ENCODE measurements at places on chromosomes 11 and 22.

- DNase-seq, result no peak
Observed at GRCh38 chr11:65417702-65418430, 4.7 kb upstream of the NEAT1 start.

GRCh38 chr11:78298291-78298771 lies 109.6 kb downstream of the USP35 start:
- no peak for DNase-seq

- DNase-seq, result no peak
Observed at GRCh38 chr11:44356351-44356750, 46.4 kb upstream of the ALX4 start.

- no peak for DNase-seq
Observed at GRCh38 chr22:39675947-39676346, 105.4 kb downstream of the CACNA1I start.

DNA sequence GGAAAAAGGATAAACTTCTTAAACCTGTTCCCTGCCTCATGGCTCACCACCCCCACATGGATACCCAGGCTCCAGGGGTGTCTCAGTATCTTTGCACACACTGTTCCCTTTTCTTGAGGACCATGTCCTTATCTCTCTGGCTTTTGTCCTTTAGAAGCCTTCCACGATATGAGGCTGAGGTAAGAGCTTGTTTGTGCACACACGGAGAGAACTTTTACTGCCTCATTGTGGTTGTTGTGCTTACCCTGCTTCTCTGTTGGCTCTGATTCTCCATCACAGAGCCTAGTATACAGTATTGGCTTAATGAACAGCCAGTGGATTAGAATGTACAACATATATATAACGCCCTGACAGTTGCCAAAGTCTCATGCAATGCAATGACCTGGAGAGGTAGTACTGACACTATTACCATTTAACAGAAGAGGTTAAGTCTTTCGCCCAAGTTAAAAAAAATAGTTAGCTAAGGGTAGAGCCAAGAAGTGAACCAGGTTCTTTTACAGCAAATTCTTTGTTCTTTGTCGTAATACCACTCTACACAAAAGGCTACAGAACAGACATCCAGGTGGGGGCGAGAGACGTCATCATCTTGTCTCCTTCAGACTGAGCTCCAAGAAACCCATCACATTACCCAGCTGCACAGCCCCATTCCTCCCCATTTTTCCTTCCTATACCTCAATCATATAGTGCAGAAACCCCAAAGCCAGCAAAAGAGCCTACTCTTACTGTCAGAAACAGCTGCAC lies 117.3 kb downstream of the PLEKHA7 start:
- DNase-seq, result peak; percentile 45

DNA sequence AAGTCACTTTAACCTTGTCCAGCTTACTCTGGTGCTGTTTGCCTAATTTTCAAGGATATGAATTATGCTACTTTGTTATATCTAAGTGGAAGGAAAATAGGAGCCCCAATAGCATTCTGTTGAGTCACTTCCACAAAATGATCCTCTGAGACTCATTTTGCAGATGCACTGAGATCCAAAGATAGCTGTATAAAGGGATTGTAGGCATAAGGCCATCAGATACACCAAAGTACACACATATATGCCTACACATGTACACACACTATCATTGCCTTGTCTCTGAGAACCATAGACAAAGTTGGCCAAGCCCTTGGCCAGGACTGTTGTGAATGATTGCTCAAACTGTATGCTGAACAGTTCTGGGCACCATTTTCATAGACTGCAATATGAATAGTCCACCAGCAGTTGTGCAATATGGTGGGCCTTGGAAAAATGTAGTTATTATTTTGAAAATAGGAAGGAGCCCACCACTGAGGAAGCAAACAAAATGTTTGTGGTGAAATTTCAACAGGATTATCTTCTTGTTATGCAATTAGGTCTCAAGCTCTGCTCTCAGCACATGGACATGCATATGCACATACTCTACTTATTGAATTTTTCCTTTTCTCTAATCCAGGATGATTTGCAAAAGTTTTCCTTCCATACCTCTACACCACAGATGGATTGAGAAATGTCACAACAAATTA lies 186.0 kb upstream of the CTSC start:
- no peak for DNase-seq

- DNase-seq, result peak; percentile 55
Observed at GRCh38 chr22:29670626-29671025, 49.2 kb upstream of the CABP7 start.

- DNase-seq, result no peak
Observed at GRCh38 chr11:1936072-1936780, 10.9 kb upstream of the MRPL23 start.

DNA sequence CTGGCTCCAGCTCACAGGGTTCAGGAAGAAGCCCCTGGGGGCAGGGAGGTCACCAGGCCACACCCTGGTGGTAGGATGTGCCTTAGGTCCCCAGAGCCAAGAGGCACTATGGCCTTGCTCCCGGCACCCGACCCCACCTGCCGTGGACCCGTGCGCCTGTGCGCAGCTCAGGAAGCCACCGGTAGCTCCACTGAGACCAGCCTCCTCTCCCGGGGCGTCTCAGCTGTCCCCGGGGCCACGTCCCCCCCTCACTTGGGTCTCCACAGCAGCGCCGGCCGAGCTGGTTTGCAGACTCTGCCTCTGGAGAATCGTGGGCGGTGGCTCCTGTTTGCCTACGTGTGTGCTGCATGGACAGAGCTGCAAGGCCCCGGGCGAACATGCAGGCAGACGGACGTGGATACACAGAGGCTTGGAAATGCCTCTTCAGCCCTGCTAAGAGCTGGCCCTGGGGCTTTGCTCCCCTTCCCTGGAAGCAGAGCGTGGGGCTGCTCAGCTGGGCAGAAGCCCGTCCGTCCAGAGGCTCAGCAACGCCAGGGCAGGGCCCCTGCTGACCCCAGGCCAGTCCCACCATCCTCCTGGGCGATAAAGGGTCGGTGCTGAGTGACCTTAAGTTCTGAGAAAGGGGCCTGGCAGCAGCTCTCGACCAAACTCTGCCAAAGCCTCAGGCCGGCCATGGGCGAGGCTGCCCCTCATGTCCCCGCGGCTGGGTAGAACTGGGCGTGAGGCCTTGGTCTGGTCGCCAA lies 15.3 kb upstream of the MUC5B start:
- no peak for DNase-seq

GRCh38 chr11:18253233-18253632 lies 4.8 kb upstream of the SAA2 start:
- DNase-seq, result no peak

GRCh38 chr11:116035977-116036376 lies 531.8 kb upstream of the CADM1 start:
- peak; percentile 98 for DNase-seq

DNA sequence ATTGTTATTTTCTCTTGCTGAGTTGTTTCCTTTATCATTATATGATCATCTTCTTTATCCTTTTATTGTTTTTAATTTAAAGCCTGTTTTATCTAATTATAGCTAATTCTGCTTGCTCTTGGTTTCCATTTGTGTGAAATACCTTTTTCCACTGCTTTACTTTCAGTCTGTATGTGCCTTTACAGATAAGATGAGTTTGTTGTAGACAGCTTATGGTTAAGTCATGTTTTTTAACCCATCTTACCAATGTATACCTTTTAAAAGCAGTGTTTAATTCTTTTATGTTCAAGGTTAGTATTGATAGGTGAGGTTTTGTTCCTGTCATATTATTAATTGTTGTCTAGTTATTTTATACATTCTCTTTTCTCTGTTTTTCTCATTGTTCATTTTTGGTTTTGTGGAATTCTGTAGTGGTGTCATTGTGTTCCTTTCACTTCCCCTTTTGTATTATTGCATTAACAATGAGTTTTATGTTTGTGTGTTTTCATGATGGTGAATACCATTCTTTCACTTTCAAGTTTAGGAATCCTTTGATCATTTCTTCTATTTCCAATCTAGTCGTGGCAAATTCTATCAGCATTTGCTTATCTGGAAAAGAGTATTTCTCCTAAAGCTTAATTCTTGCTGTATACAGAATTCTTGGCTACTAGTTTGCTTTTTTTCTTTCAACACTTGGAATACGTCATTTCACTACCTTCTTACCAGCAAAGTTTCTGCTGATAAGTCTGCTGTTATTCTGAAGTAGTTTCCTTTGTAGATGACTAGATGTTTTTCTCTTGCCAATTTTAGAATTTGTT lies 21.8 kb downstream of the OR5AN1 start:
- no peak for DNase-seq

DNA sequence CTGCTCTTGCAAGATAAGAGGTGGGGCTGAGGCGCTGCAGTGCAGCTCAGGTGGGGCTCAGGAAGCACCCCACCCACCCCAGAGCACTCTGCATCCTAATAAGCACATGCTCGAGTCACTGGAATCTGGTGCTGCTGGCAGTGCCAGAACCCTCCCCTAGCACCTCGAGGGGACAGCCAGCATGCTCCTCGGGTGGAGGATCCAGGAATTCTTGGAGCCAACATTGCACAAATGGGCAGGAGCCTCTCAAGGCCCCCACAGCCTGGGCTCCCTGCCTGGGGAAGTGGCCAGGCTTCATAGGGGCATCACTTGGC lies 27.5 kb upstream of the CABP7 start:
- DNase-seq, result peak; percentile 43

GRCh38 chr11:61890529-61891330 lies 615 bp downstream of the FADS3 start:
- peak; percentile 5 for DNase-seq

DNA sequence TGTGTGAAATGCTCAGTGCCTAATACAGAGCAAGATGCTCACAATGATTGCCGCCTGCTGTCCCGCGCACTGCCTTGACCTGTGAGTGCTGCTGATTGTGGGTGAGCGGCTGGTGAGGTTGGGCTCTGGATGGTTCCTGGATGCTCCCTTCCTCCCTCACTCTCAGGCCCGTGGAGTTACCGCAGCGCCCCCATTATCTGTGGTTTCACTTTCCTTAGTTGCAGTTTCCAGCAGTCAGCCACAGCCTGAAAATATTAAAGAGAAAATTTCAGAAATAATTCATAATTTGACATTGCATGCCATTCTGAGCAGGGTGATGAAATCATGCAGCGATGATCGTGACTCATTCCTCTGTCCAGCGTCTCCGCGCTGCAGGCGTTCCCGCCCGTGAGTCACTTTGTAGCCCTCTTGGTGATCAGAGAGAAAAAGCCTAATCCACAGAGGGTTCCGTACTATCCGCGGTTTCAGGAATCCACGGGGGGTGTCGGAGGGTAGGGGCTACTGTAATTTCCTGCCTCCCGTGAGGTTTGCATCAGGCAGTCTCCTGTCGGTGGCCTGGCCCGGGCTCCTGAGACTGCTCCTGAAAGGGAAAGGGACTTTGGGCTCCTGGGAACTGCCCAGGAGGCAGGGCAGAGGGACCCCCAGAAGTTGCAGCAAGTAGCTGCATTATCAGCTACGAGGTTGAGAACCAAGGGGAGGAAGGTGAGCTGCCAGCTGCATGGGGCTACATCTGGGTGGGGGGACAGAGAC lies 10.6 kb downstream of the RPL3 start:
- no peak for DNase-seq

DNA sequence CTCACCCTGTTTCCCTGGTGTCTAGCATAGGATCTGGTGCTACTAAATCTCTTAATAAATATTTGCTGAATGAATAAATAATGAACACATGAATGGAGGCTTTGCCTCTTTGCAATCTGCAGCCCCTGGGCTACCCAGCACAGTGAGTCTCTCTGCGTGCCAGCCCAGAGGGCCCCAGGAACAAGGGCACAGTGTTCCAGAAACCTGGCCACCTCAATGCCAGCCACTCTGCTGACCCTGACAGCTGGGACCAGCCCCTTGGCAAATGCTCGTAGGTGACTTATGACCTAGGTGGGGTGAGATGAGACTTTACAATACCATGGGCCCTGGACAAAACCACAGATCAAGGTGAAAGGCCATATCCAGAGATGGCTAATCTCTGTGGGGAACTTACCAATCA lies 31.6 kb downstream of the UQCR10 start:
- DNase-seq, result no peak

DNA sequence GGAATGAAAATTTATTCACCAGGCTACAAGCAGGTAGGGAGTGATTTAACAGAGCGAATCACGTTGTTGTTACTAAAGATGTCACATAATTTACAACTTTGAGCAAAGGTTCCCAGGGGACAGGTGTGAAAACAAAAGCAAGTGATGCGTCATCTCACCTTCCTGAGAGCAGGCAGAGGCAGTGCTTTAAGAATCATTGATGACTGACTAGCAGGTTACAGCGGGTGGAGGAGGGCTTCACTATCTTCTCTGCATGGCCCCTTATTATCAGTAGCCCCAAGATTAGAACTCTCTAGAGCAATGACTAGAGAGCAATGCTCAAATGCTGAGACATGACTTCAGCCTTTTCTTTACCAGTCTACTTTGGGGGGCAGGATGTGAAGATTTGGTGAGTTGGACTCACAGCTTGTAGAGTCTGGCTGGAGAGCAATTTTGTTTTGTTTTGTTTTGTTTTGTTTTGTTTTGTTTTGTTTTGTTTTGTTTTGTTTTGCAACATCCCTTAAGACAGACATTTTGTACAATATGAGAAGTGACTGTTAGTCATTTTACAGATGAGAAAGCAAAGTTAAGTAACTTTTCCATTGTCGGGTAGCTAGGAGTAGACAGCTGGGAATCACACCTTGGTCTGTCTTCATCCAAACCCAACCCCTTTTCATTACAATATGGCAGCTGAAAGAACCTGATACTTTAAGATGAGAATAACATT lies 84.8 kb downstream of the SLC1A2 start:
- peak; percentile 37 for DNase-seq

- no peak for DNase-seq
Observed at GRCh38 chr11:587978-588380, 11.7 kb downstream of the PHRF1 start.

DNA sequence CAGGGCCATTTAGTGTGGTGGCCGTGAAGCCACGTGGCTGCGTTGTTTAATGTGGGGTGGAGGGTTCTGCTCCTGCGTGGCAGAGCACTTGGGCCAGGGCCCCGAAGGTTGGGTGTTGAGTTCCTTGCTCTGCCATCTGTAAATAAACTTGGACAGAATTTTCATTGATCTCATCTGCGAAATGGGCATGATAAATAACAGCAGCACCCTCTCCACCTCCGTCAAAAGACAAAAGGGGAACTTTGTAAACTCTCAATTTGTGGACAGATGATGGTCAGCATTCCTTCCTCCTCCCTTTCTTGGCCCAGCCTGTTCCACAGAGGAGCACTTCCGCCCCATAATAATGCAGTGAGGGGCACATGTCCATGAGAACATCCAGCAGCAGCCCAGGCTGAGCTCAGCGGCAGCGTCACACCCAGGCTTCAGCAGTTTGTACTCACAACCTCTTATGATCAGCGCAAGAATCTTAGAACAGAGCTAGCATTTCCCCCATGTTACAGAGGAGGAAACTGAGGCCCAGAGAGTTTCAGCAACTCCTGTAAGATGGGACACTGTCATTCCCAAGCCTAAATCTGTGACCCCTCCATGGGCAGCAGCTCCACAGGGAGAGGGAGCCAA lies 874.5 kb downstream of the BRD1 start:
- no peak for DNase-seq

DNA sequence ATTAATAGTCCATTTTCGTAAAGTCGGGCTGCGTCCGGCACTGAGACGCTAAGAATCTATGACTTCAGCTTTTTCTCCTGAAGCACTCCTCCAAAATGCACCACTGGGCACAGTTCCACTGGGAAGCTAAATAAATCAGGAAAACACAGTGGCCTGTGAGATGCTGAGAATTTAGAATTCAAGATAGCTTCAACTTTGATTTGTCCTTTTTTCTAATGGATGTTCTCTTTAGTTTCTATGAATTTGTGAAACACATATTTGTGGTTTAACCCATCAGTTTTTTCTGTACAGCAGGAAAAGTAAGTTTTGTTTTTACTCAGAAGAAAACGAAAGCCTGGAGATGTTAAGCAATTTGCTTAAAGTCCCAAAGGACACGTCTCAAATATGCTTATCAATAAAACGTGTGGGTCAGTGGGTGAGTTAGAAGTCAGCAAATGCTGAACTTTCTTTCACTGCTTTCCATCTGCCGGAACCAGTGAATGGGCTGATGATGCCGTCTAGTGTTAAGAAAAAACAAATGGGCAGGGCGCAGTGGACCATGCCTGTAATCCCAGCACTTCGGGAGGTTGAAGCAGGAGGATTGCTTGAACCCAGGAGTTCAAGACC lies 40.7 kb upstream of the CLMP start:
- no peak for DNase-seq

Data from NCI-H2171 treated with DMSO at 0.1 percent for 48 hours (cell line).